ENCODE measurements at places on chromosomes 4 and X.

DNA sequence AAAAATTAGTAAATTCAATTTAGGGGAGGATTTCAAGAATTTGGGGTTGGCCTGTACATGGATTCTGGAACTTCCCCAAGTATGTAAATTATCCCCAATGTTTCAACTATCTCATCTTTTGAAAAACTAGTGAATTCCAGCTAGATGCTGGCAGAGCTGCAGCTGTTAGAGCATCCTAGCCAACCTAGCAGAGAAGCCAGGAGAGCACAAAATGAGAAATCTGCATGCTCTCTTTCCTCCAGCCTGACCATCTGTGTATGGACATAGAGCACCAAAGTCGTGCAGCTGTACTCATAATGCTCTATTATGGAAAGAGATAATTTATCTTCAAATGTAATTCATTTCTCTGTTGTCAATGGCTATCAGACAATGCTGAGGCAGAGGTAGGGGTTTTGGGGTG lies 1217.7 kb downstream of the PCDH19 start:
- DNase-seq = no peak

GRCh38 chr4:125011646-125012045 lies 299.1 kb upstream of the ANKRD50 start:
- DNase-seq = no peak

- DNase-seq = no peak
Measured at GRCh38 chr4:169068423-169068822, 58.4 kb upstream of the CBR4 start.

DNA sequence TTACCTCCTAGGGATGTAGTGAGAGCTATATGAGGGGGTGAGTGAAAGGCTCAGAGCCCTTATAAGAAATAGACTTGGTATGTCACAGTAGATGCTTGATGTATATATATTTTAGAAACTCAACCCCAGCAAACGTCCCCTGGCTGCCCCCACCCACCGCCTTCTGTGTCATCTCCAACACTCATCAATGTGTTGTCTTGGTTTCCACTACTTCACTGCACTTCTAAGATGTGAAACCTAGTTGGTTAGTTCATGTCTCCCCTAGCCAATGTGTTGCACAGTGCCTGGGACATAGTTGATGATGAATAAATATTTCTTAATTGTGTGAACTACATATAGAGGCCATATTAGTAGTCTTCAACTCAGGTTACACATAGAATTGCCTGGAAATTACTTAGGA lies 4.4 kb downstream of the FGFBP2 start:
- no peak for DNase-seq

DNA sequence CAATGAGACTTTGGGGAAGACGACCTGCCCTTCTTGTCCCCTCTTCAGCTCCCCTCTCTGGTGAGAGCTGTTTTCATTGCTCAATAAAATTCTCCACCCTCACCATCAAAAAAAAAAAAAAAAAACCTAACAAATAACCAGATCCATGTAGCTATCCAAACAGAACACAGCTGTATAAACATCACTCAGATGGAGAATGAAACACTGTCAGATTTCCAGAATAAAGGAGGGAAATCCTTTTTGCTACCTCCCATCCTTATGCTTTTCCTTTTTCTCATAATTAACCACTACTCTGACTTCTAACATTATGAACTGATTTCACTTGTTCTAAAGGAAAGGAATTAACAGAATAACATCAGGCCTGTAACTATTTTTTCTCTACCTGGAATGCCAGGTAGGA lies 155.6 kb downstream of the PPP4R3C start:
- DNase-seq = no peak

- DNase-seq = no peak
Measured at GRCh38 chrX:42094218-42094617, 170.9 kb upstream of the CASK start.

DNA sequence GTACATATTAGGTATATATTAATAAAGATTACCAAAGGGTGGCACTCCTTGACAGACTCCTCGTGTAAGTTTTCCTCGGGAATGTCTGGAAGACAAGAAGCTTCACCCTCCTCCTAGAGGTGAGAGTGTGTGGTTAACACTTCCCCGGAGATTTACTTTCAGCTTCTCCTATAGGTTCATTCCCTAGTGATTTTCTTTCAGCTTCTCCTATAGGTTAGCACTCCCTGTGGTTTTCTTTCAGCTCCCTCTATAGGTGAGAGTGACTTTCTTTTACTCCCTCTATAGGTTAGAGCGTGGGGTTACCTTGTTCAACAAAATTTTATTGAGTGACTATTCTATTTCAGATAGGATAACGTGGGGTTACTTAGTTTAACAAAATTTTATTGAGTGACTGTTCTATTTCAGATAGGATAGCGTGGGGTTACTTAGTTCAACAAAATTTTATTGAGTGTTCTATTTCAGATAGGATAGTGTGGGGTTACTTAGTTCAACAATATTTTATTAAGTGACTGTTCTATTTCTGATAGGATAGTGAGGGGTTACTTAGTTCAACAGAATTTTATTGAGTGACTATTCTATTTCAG lies 106.0 kb upstream of the PLAC1 start:
- no peak for DNase-seq

DNA sequence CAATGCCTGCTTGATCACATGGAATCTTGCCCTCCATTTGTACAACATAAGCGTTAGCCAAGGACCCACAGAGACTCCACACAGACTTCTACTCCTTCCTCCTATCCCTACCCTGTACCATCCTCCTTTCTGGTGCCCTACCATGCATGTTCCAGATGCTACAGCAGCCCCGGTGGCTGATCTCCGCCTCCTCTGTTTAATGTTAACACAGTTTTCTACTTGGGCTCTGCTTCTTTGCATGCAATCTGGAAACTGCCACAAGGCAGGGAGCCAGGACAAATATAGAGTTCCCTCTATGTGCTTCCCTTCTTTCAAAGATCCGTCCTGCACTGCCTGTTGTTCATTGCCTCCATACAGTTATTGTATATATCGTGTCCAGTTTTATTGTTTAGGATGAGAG lies 368.6 kb upstream of the TENM3 start:
- no peak for DNase-seq

- no peak for DNase-seq
Measured at GRCh38 chr4:182925855-182926254, 8.7 kb upstream of the DCTD start.

DNA sequence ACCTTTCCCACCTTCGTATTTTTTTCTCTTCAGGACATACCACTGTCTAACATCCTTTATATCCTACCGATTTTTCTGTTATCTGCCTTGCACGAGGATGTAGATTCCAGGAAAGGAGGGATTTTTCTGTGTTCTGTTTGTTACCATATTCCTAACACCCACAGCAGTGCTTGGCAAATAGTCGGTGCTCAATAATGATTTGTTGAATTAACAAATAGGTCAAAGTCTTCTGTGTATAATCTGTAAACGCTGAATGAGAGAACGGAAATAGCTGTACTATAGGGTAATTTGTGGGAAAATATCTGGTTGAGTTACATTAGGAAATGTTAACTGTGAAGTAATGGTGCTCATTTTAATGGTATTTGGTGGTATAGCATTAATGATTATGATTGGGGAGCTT lies 81.5 kb downstream of the TMEM156 start:
- DNase-seq = no peak

GRCh38 chr4:23981328-23981727 lies 91.5 kb upstream of the PPARGC1A start:
- no peak for DNase-seq

DNA sequence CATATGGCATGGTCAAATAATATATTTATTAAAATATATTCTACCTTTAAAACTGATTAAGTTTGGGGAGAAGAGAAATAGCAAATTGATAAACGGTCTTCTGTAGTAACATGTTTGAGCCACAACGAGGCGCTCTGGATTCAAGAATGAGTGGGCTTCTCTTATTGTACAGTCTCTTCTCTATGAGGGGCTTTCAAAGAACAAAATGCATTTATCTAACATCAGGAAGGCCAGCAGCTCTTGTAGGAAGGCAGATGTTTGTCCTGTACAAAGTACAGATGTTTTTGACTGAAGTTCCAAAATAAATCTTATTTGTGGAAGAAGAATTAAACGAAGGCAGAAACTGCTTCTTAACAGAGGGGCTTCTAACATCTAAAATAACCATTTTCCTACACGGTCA lies 153.6 kb downstream of the RASL11B start:
- no peak for DNase-seq

GRCh38 chr4:169823685-169824084 lies 65.9 kb upstream of the HPF1 start:
- no peak for DNase-seq

GRCh38 chrX:10931976-10932375 lies 179.2 kb upstream of the HCCS start:
- no peak for DNase-seq

- no peak for DNase-seq
Measured at GRCh38 chr4:27100713-27101112, 240.1 kb downstream of the STIM2 start.

Measured in activated CD4-positive, CD25-positive, alpha-beta regulatory T cell treated with anti-CD3 and anti-CD28 coated beads, Interleukin-2, amount 50 U/mL, for 72 hours (primary cell).